ENCODE measurements at places on chromosomes 3 and 15.

GRCh38 chr3:18556503-18557135 is 131.5 kb upstream of the SATB1 start:
- no peak for DNase-seq

GRCh38 chr3:101778385-101779046 is 495 bp upstream of the NXPE3 start:
- no peak for DNase-seq

- no peak for DNase-seq
Measured at GRCh38 chr3:157390713-157391515, 45.7 kb upstream of the PTX3 start.

DNA sequence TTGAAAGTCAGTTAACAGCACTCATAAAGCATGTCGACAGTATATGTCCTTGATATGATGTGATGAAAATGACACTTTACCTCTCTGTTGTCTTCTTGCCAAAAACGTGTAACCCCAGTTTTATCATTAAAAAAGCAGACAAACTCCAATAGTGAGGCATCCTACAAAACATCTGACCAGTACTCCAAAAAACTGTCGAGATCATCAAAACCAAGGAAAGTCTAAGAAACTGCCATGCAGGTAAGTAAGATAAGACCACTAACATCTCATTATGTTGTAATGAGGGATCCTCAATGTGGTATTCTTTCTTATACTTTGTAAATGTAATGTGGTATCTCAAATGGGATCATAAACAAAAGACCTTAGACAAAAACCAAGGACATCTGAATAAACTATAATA is 152.3 kb downstream of the NR1I2 start:
- no peak for DNase-seq

DNA sequence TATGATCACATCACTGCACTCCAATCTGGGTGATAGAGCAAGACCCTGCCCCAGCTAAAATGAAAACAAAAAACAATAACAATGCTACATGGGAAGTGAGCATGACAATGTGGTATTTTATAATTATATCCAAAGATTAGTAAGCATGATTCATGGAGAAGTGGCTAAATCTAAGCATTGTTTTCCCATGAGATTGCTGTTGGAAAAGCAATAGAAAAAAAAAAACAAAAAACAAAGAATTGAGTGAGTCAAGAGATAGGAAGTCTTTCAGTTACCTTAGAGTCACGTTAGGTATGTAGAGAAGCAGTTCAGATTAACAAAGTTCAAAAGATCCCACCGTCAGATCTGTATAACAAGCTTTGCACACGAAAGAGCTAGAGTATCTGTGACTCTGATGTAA is 210.3 kb upstream of the CNTN6 start:
- DNase-seq: no peak

DNA sequence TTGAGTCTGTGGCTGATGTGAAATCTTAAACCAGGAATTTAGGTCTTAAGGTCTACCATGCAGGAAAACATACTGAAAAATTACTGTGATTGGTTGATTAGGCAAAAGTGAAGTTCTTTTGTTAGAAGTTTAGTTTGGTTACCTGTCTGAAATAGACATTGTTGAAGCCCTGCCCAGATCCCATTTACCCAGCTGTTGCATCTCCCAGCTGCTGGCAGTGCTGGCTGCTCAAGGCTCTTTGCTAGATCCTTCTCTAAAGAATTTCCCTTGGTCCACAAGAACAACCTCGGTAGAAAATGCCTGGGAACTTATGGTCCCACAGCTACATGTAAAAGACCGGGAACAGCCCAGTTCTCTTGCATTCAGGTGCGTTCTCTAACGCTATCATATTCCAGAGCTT is 137.3 kb downstream of the EDEM1 start:
- no peak for DNase-seq

- DNase-seq: no peak
Measured at GRCh38 chr15:37792351-37792750, 142.1 kb upstream of the TMCO5A start.

DNA sequence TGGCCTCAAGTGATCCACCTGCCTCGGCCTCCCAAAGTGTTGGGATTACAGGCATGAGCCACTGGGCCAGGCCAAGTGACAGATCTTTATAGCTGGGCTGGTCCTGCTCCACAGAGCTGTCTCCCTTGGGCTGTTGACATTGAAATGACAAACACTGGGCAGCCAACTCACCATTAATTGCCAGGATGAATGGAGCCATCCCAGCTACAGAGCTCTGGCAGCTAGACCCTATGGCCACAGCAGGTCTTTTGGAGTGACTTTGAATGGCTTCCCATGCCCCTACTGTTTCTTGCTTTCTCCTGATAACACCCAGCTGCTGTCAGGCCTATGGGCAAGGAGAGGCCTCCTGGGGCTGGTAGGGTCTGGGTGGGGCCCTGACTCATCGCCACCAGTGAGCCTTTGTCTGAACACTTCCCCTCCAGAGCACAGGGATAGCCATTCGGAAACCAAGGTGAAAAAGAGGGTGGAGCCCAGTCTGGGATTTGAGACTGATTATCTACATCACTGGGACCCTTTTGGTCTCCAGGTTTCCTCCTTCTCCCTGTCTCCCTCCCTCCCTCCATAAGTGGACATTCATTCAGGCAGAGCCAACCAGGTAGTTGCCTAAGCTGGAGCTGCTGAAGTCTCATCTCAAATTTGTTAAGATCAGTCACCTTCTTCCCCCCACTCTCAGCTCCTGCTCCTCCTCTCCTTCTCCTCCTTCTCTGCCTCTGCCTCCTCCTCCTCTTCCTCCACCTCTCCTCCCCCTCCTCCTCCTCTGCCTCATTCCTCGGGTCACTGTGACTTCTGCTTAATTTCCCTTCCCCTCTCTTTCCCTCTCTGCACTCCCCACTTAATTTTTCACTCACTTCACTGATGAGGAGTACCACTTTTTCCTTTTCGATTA is 34.0 kb downstream of the BHLHE40 start:
- DNase-seq: no peak

DNA sequence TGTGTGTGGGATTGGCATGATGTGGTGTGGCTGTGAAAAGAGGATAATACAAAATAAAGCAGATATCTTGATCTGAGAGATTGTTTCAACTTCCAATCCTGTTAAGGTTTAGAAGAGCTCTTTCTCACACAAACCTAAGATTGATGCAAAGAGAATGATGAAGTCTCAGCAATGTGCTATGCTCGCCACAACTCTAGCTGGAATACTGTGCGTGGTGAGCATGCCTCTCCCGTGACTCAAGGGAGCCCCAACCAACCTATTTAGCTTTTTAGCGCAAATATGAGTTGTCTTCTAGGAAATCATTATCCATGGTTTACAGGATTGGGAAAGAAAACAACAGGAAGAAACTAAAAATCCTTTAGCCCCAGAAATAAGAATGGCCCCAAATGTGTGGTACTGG is 28.5 kb downstream of the BTLA start:
- DNase-seq: no peak

DNA sequence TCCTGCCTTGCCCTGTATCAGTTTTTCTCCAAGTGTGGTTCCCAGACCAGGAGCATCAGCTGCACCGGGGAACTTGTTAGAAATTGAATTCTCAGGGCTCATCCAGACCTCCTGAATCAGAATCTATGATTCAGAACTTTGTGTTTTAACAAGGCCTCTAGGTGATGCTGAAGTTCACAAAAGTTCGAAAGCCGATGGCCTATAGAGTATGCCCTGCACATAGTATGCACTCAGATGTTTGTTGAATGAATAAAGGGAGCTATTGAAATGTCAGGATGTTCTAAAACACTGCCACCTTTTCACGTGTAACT is 664 bp upstream of the LARP6 start:
- no peak for DNase-seq

- no peak for DNase-seq
Measured at GRCh38 chr3:90129730-90130129, 1022.3 kb downstream of the EPHA3 start.

DNA sequence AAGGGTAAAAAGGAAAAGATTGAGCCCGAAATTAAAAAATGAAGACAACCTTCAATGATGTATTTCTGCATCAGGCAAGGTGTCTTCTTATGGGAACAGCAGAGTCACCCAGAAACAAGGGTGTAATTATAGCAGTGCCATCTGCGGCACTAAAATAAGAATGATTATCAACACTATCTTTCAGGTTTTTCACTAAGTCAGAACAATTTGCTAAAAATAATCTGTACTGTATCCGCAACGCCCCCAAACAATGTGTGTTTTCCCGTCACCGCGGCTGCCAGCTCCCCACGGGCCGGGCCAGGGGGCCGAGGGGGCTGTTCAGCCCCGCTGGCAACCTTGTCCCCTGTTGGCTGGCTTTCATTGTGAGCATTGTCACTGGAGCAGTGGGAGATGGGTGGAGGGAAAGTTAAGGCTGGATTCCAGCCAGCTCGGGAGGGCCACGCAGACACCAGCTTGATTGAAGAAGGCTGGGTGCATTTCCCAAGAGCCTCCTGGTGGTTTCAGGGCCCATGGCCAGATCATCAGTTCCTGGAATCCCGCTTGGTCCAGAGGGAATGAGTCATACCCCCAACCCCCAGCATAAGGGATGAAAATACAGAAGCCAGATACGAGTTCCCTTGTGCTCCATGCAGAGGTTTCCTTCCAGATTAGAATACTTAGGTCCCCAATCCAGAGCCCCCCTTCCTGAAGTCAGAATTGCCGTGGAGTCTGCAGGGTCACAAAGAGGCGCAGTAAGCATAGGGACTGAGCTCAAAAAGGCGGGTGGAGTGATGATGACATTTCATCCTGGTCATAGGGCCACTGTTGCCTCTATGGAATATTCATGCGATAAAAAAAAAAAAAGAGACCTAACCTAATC is 90.2 kb upstream of the KLF13 start:
- peak; percentile 87 for DNase-seq

GRCh38 chr15:100250176-100250800 is 91.5 kb downstream of the ADAMTS17 start:
- DNase-seq: no peak
